HT-29 (cell line): ENCODE measurements at places on chromosomes 5 and 9. TPM values are rescaled to one million over a fixed set of nuclear protein-coding genes. Genes with fewer than 3 reads are reported as not detected.

DNA sequence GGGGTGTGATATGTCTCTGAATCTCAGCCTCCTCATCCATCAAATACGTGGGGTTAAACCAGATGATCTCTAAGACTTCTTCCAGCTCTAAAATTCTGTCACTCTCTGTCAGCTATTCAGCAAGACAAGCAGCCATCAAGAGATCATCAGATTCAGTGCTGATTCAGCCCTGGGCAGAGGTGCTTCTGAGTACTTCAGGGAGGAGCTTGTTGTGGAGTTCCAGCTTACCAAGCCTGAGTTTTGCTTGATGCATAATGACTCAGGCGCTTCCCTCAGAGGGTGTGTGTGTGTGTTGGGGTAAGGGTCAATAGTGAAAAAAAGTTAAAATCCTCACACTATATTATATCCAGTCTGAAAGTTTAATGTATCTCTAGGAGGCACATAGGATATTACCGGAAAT, 29.6 kb upstream of the TAF1L start:
- DNase-seq: no peak

DNA sequence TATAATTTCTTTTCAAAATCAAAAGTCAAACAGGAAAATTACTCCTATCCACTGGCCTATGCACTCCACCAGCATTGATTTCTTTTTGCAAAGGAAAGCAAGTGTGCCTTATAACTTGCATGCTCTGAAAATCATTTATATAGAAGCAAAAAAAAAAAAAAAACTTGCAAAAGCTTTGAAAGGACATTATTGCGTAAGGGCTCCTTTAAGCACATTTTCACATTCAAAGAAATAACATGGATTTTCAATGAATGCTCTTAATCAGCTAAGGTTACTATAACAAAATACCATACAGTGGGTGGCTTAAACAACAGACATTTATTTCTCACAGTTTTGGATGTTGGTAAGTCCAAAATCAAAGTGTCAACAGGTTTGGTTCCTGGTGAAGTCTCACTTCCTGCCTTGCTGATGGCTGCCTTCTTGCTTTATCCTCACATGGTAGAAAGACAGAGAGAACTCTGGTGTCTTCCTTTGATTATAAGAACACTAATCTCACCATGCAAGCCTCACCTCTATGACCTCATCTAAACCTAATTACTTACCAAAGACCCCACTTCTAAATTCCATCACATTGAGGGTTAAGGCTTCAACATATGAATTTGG, 755.2 kb upstream of the CDH10 start:
- no peak for DNase-seq

DNA sequence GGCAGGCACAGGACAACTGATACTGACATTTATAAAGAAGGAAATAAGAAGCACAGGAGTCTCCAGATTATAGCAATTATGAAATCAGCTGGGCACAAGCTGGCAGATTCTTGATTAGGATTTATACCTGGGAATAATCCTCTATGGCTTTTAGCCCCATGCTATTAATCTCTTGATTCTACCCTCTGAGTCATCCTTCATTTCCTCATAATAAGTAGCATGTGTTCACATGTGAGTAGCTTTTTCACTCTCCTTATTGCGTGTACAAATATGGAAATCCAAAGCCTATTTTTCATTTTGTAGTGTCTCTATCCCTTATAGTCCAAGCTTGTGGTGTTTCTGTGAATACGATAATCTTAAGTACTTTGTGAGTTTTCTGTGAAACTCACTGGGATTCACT, 185.0 kb upstream of the PRLR start:
- DNase-seq: no peak

GRCh38 chr9:96449523-96449844, 485 bp upstream of the HABP4 start:
- DNase-seq: no peak

GRCh38 chr9:127349483-127350113, 47.4 kb upstream of the SLC2A8 start:
- no peak for DNase-seq

DNA sequence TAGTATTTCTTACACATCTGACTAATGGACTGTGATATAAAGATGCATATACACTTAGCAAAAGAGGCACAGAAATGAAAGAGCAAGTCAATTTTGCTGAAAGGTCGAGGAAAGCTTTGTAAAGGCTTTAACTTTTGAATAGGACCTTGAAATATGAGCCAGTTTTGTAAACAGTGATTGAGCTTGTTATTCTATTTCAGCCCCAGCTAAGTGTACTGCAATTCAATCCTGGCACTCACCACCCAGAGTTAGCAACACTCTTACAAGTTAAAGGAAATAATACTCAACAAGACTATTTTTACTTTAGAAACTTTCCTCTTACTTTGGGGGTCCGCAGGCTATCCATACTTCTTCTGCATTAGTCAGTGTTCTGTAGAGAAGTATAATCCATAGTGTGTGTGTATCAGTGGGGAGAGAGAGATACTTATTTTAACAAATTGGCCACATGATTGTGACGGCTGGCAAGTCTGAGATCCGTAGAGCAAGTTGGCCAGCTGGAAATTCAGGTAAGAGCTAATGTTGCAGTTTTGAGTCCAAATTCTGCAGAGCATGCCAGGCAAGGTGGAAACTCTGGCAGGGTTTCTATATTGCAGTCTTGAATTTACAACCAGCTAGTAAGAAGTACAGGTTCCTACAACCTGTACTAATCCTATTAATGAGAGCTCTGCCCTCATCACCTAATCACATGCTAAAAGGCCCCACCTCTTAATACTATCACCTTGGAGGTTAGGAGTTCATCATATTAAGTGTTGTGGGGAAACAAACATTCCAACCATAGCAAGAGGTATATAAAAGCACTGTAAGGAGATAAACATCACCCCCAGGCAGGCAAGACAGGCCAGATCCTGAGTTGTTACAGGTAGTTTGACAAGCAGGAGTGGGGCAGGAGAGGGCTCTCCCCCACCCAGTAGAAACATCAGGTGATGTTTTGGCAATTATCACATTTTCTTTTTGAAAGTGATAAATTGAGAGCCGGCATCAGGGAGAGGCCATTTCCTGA, 33.6 kb downstream of the IL7R start:
- no peak for DNase-seq

- no peak for DNase-seq
These were observed 187.5 kb upstream of the HMHB1 start for GRCh38 chr5:143624465-143624864.

- peak; percentile 54 for DNase-seq
These were observed 986 bp downstream of the PLPP1 start for GRCh38 chr5:55533521-55534435.

DNA sequence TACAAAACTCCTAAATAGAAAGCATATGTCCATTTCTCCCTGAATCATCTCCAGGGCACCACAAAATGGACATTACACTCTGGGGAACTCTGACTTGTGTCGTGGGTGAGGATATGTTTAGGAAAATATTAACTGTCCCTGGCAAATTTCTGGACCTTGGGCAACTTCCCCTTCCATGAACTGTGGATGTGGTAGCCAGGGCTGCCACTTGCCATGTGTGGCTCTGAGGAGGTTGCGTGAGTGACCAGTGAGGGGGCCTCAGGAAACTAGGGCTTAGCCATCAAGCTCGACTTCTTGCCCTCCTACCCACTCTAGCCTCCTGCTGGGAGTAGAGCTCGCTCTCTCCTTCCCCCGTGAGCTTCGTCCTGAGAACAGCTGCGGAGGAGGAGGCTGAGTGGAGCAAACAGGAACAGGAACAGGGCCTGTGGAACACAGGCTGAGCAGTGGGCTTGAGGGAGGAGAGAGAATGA, 13.8 kb upstream of the STC2 start:
- no peak for DNase-seq

GRCh38 chr5:87877495-87877894, 391.1 kb downstream of the TMEM161B start:
- no peak for DNase-seq

DNA sequence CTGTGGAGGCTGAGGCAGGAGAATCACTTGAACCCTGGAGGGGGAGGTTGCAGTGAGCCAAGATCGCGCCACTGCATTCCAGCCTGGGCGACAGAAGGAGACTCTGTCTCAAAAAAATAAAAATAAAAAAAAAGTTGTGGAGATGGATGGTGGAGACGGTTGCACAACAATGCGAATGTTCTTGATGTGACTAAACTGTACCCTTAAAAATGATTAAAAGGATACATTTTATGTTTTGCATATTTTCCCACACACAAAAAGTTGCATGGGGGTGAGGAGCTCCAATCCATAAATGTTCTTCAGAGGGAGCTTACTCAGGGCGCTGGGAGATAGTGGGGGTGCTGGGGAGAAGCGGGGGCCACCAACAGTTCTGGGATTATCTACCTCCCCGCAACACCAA, 43.8 kb upstream of the CDKN2AIPNL start:
- DNase-seq: no peak

DNA sequence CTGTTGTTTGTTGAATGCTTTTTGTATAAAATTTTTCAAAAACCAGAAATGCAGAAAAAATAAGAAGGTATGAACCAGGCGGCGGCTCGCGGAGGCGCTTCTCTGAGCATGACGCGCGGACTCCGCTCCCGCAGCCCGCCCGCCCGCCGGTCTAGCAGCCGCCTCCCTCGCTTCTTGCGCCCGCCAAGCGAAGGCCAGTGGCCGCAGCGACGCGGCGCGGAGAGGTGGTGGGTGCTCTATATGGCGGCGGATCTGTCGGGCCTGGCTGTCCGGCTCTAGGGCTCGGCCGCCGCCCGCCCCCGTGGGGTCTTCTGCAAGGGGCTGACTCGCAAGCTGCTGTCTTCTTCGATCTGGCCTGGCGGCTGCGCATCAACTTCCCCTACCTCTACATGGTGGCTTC, 93.8 kb downstream of the ANKRD18A start:
- no peak for DNase-seq

DNA sequence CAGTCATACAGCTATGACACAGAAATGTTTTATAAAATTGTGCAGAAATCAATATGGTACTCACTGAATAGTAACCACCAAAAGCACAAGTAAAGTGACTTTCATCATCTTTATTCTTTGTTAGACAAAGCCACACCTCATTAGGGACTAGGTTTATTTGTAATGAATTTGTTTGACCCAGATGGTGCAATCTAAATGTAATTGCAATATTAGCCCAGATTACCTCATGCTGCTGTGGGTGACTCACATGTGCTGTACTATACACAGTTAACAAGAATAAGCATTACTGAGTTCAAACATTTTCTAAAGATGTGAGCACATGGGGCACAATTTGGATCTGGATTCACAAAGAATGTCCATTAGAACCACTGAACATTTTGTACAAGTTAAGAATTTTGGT, 759.3 kb upstream of the TYRP1 start:
- DNase-seq: no peak

GRCh38 chr5:135214897-135215616, 181.0 kb upstream of the PITX1 start:
- DNase-seq: no peak

- no peak for DNase-seq
These were observed 13.1 kb downstream of the PROP1 start for GRCh38 chr5:177982956-177983355.

DNA sequence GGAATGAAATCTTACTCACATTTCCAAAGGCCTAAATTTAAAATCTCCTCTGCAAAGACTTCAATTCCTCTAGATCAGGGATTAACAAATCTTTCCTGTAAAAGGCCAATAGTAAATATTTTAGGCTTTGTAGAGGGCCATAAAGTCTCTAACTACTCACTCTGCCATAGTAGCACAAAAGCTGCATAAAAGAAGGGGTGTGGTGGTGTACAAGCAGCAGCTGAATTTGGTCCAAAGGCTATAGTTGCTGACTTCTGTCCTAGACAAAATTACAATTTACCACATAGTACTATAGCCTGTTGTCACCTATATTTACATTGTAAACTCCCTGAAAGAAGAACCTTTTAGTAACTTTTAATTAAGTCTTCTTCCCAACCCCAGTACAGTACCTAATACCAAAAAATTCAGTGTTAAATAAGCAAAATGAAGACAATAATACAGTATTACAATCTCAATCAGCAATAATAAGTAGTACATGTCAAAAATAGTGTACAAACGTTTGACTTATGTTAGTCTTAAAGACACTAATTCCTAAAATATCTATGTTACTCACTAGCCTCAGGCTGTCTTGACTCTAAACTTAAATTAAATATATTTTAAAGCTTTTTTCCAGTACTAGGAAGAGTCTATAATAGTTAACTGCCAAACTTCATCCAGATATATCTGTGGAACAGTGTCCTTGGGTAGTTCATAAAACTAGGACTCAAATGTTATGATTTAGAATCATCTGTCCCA, 6.9 kb downstream of the CETN3 start:
- DNase-seq: no peak

- no peak for DNase-seq
These were observed 166.0 kb downstream of the GABRB2 start for GRCh38 chr5:161380486-161380885.

DNA sequence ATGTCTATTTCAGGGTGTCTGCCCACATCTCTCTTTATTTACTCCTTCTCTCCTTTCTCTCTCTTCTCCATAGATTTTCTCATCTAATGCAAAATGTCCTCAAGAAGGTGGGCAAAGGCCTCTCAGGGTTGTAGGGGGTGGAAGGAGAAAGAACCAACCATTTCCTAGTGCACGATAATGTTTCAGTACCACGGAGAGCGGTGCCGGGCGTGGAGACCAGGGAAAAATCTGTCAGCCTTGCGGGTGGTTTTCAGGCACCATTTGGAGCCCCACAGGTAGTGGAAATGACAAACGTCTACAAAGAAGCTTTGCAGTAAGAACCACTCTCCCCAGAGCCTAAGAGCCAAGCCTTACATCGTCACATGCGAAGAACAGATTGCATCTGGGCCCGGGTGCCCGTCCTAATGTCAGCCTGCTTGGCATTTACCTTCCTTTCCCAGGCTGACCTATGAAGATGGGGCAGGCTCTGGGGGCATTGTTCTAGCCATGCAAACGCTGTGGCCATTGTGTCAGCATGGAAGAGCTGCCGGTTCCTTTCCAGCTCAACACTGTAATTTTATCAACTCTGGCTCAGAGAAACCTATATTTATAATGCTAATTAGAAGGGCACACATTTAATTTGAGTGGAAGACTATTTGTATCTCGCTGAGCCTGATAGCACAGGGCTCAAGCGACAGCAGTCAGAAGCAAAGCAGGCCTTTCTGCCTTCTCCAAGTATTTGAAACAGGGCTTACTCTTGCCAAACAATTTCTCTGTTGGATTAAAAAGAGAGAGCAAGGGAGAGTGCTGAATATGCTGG, 430.1 kb upstream of the WWC1 start:
- peak; percentile 26 for DNase-seq

DNA sequence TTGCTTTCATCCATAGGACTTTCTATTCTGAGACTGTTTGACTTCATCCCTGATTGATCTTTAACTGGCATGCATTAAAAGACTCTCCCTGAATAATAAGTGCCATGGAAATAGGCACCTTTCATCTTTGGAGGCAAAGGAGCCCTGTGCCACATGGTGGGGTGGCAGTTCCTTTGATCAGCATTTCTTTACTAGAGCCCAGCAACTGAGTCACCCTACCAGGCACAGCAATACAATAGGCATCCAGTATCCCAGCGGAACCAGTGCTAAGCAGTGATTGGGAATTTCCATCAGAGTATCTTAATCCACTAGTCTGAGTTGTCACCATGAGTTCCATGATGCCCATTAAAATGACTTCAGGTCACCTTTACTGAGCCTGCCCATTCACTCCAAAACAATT, 476.1 kb upstream of the MPDZ start:
- no peak for DNase-seq

- DNase-seq: no peak
These were observed 74.2 kb downstream of the C9orf152 start for GRCh38 chr9:110133608-110134210.

Gene PCDHGA7
- 0.03 TPM in 1 of 2 replicates, not detected in the other for total RNA-seq

Gene HMMR
- 15.9 and 18.3 TPM in 2 replicates for total RNA-seq

Gene PSD2
- 0.05 TPM in 1 of 2 replicates, not detected in the other for total RNA-seq

Gene CFAP157
- 0.26 and 0.28 TPM in 2 replicates for total RNA-seq

Gene UBTD2
- 5.9 and 9.0 TPM in 2 replicates for total RNA-seq
